Stimulated activated naive B cell treated with anti-CD40 and anti-IgM and Interleukin-4, amounts not matched to agents 10 μg/mL and 1 μg/mL and 100 μg/mL, for 72 hours (primary cell): ENCODE measurements at places on chromosomes 2 and 18.

DNA sequence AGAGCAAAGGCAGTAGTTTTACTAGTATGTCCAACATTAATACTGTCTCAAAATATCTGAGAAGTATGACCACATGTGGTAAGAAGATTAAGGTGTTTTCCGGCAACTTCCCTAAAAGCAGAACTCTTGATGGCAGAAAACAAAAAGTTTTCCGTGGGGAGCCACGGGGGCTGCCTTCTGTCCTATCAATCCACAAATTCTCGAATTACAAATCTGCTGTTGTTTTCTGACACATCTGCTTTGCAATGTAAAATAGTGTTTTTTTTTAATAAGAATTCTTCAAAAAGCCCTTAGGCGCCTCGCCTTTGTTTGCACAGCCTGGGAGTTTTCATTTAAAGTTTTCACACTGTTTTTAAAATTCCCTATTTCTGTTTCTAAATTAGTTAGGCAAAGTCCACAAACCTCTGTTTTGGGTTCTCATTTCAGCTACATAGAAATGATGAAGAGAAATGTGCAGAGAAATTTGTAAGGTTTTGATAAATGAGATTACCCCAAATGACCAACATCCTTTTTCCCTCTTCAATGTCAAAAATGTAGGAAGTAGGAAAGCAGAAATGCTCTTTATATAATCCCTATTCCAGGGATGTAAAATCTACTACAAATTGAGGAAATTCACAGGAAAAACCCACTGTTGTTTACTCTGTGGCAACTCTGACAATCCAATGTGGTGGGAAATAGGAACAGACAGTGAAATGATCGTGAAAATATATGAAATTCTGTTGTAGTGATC is 385.8 kb downstream of the ZEB2 start:
- H3K4me1 ChIP-seq: peaks cover 18% of the 10 kb centered on the region
- H3K27me3 ChIP-seq: no peaks in the 10 kb centered on the region
- no peak overlapping the region for H3K27ac ChIP-seq
- H3K4me3 ChIP-seq: no peak overlapping the region
- peaks cover 15% of the 10 kb centered on the region for H3K36me3 ChIP-seq

DNA sequence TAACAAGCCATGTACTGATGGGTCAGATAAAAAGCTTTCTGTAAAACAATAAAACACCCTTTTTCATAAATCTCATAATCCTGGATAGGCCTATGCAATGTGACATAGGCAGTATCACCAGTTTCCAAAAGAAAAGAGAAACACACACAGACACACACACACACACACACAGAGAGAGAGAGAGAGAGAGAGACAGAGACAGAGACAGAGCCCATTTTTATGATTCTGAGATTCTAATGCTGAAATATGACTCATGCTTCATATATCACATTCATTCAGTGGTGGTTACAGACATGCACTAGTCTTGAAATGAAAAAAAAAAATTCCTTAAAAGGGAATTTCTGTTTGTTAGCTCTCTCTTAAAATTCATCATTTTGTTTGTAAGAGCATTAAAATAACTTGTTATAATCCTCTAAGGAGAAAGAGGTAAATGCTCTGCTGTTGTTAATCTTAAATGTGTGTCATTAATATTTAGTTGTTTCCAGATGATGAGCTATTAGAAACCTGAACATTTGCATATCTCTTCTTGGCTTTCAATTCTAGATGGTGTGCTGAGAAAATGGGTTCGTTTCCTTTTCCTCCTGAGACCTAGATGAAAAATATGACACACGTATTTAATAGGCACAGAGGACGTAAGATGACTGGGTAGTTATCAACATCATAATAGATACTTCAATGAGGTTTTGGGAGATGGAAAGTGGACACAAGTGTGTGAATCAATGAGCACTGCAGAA is 1598.7 kb upstream of the ACVR2A start:
- no peaks in the 10 kb centered on the region for H3K27me3 ChIP-seq
- no peak overlapping the region for H3K27ac ChIP-seq
- H3K4me3 ChIP-seq: no peak overlapping the region
- no peak for DNase-seq

GRCh38 chr2:120385355-120386127 is 39.6 kb downstream of the INHBB start:
- no peaks in the 10 kb centered on the region for H3K4me1 ChIP-seq
- no peak for DNase-seq
- H3K36me3 ChIP-seq: no peaks in the 10 kb centered on the region
- no peak overlapping the region for H3K4me3 ChIP-seq
- H3K27ac ChIP-seq: no peak overlapping the region

GRCh38 chr2:201233192-201233811 is 27.0 kb upstream of the CASP8 start:
- peak overlapping the region; percentile 95 for H3K27ac ChIP-seq
- peaks cover 11% of the 10 kb centered on the region for H3K36me3 ChIP-seq
- H3K4me1 ChIP-seq: peaks cover 42% of the 10 kb centered on the region
- peak; percentile 75 for DNase-seq

DNA sequence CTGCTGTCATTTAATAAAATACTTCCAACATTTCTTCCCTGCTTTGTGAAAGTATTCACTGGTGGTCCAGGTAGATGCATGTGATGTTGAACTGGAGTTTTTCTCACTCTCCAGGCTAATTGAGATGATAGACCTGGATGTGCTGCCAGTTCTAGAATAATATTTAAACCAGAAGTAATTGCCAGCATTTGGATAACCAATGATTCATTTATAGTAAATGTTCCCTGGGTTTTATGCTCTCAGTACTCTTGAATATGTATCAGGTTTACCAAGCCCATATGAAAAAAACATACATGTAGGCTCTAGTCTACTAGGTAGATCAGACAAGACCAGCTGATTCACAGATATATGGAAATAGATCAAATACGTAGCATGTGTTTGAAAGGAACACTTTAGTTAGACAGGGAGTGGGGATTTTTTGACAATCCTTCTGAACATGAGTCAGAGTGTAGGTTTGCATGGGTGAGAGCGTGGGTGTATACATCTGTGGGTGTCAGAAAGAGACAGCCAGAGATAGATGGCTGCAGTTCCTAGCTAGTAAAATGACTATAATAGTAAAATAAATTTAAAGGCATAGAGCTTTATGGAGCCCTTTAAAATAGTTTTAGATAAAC is 115.1 kb downstream of the NAB1 start:
- peaks cover 3% of the 10 kb centered on the region for H3K36me3 ChIP-seq
- H3K4me1 ChIP-seq: peaks cover 4% of the 10 kb centered on the region
- no peak overlapping the region for H3K4me3 ChIP-seq
- no peak for DNase-seq
- H3K27ac ChIP-seq: no peak overlapping the region

- H3K27me3 ChIP-seq: no peaks in the 10 kb centered on the region
- no peak overlapping the region for H3K27ac ChIP-seq
- no peak overlapping the region for H3K4me3 ChIP-seq
- H3K36me3 ChIP-seq: no peaks in the 10 kb centered on the region
- no peaks in the 10 kb centered on the region for H3K4me1 ChIP-seq
Observed at GRCh38 chr18:27604583-27604982, 419.5 kb upstream of the CHST9 start.

- no peak overlapping the region for H3K4me3 ChIP-seq
- peaks cover 6% of the 10 kb centered on the region for H3K4me1 ChIP-seq
- H3K27me3 ChIP-seq: peaks cover 19% of the 10 kb centered on the region
- H3K36me3 ChIP-seq: no peaks in the 10 kb centered on the region
Observed at GRCh38 chr2:26811261-26811660, 25.4 kb downstream of the CENPA start.

- peaks cover 19% of the 10 kb centered on the region for H3K4me1 ChIP-seq
- DNase-seq: no peak
- no peak overlapping the region for H3K4me3 ChIP-seq
- no peak overlapping the region for H3K27ac ChIP-seq
- no peaks in the 10 kb centered on the region for H3K36me3 ChIP-seq
- no peaks in the 10 kb centered on the region for H3K27me3 ChIP-seq
Observed at GRCh38 chr2:148642112-148642744, 2.3 kb upstream of the EPC2 start.

GRCh38 chr2:236915726-236916125 is 170.0 kb upstream of the COPS8 start:
- H3K4me1 ChIP-seq: no peaks in the 10 kb centered on the region
- H3K36me3 ChIP-seq: no peaks in the 10 kb centered on the region
- no peak overlapping the region for H3K4me3 ChIP-seq
- DNase-seq: no peak
- H3K27ac ChIP-seq: no peak overlapping the region
- H3K27me3 ChIP-seq: peaks cover 27% of the 10 kb centered on the region

DNA sequence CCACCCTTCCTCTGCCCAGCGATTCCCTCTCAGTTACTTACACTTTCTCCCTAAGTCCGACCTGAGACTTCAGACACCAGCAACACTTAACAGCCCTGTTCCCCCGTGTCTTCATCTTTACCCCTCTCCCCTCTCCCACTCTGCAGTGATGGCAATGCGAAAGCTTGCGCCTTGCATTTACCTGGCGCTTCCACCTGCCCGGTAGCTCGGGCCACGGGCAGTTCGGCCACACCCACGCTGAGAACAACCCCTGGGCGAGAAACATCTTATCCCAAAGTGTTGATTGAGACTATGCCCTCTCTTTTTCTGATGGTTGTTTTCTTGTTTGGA is 558 bp downstream of the DNAJC10 start:
- H3K4me3 ChIP-seq: no peak overlapping the region
- H3K4me1 ChIP-seq: peaks cover 5% of the 10 kb centered on the region
- H3K36me3 ChIP-seq: peaks cover 4% of the 10 kb centered on the region
- no peak for DNase-seq
- H3K27ac ChIP-seq: no peak overlapping the region
- H3K27me3 ChIP-seq: no peaks in the 10 kb centered on the region

DNA sequence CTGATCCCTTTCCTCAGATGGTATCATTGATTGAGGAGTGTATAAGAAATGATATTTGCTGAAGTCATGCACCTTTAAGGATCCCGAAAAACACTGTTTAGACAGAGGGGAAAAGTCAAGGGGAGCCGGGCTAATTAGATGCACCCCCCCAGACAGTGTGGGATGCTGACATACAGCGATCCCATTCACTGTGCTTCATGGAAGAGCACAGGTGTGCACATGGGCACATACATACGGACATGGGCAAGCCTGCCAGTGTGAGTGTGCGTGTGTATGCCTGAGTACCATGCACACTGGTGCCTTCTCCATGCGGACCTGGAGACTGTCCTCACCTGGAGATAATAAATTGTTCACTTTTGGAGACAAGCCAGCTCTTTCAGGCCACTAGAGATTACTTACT is 22.6 kb downstream of the MEIS1 start:
- H3K36me3 ChIP-seq: no peaks in the 10 kb centered on the region
- no peaks in the 10 kb centered on the region for H3K27me3 ChIP-seq
- H3K4me3 ChIP-seq: no peak overlapping the region

GRCh38 chr2:230441227-230441897 is 25.4 kb downstream of the SP100 start:
- peaks cover 69% of the 10 kb centered on the region for H3K36me3 ChIP-seq
- no peaks in the 10 kb centered on the region for H3K27me3 ChIP-seq
- peak overlapping the region; percentile 78 for H3K27ac ChIP-seq
- peak overlapping the region; percentile 23 for H3K4me3 ChIP-seq
- no peak for DNase-seq
- peaks cover 35% of the 10 kb centered on the region for H3K4me1 ChIP-seq

DNA sequence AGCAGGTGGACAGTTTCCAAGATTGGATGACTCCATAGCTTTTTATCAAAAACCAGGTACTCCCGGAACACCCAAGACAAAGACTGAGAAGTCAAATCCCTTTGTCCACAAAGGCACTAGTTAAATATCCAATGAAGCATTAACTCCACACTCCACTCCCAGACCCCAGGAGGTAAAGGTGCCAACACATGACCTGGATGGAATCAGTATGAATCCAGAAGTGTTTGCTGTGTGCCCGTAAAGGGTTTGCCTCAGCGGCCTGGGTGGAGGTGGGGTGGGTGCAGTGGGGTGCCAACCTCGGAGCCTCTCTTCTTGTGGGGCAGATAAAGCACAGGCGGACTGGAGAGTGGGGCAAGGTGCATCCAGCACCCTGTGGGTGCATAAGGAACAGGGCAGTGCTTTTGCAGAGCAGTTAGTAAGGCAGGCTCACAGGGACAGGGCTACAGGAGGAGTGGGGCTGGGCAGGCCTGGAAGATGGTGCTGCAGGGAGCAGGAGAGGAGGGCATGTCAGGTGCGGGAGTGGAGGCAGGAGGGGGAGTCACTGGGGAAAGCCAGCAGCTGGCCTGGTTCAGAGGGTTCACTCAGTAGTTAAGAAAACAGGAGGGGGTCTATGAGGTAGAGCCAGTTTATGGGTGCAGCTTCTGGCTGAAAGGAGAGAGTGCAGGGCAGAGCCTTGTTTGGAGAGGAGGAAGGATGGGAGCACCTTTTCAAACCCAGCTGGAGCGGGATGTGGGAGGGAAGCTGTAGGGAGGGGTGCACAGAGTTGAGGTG is 208.4 kb upstream of the SMAD2 start:
- peaks cover 40% of the 10 kb centered on the region for H3K27me3 ChIP-seq
- H3K4me3 ChIP-seq: no peak overlapping the region
- peaks cover 2% of the 10 kb centered on the region for H3K4me1 ChIP-seq
- DNase-seq: no peak
- no peak overlapping the region for H3K27ac ChIP-seq

GRCh38 chr2:190877436-190877835 is 3.2 kb upstream of the GLS start:
- no peak for DNase-seq
- no peaks in the 10 kb centered on the region for H3K27me3 ChIP-seq
- peaks cover 11% of the 10 kb centered on the region for H3K4me1 ChIP-seq
- no peak overlapping the region for H3K4me3 ChIP-seq
